Activated T-cell treated with anti-CD3 and anti-CD28 coated beads for 4 hours (primary cell): ENCODE measurements at places on chromosomes 1 and 21.

GRCh38 chr1:225973158-225973557, 26.0 kb downstream of the SDE2 start:
- no peak for DNase-seq

GRCh38 chr1:107171333-107171732, 30.5 kb downstream of the NTNG1 start:
- no peak for DNase-seq

- no peak for DNase-seq
Measured at GRCh38 chr21:16426936-16427335, 697.2 kb downstream of the USP25 start.

DNA sequence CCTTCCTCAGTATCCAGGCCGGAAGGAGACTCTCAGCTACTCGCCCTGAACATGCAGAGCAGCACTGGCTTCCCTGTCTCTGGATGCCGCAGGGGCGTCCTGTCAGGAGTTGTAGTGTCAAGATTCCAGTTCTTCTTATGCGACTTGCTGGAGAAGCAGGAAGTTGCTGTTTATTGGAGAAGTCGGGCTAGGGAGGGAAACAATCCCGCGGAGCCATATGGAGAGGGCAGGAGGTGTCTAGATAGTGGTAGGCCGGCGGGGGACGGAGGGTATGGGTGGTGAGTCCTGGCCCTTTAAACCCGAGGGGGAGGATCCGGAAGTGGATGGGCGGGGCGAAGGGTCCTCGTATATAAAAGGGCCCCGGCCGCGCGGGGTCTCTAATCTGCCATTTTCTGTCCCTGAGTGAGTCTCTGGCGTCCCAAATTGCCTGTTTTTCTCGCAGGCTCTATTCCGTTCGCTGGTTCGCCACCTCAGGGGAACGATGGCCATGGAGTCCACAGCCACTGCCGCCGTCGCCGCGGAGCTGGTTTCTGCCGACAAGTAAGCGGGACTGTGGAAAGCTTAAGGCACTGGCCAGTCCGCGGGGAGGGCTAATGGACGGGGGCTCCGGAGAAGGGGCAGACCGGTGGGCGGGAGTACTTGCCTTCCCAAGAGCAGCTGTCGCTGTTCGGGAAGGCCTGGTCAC, at the start of gene NASP:
Gene NASP, plus strand, starts transcription at position 376 of the 685 bp plus-strand sequence. Its CDS starts 106 bp downstream, at position 482.
- peak; percentile 95 for DNase-seq

DNA sequence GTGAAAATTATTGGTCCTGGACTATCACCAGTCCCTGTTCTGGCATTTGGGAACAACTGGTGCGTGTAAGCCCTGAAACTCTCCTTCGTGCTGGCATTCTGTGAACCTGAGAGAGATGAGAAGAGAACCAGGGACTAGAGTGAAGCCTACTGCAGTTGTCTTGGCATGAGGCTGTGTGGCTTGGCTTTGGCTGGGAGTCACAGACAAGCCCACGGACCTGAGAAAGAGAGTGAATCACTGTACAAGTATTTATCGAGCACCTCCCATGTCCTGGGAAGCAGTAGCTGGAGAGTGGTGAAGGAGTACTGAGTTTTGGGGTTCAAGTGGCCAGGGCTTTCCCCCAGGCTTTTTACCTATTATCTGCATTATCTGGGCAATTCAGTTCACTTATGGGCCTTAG, 63.3 kb downstream of the FGGY start:
- no peak for DNase-seq
